ENCODE measurements at places on chromosomes 5 and 9. TPM values are rescaled to one million over a fixed set of nuclear protein-coding genes. Genes with fewer than 3 reads are reported as not detected.
A peak's percentile ranks its signal among the peaks of the same experiment; 100 is the strongest.

LTC4S gene
- not detected for total RNA-seq

GRCh38 chr5:65801352-65801783 is 79.4 kb downstream of the NLN start:
- peaks cover 47% of the 10 kb centered on the region for H3K36me3 ChIP-seq
- peaks cover 27% of the 10 kb centered on the region for H3K4me1 ChIP-seq
- no peak overlapping the region for H3K27ac ChIP-seq

- DNase-seq, result peak; percentile 5
- H3K27ac ChIP-seq, result no peak overlapping the region
- peaks cover 14% of the 10 kb centered on the region for H3K27me3 ChIP-seq
- H3K36me3 ChIP-seq, result no peaks in the 10 kb centered on the region
These were observed 226.3 kb downstream of the SMARCA2 start for GRCh38 chr9:2241461-2241835.

STPG3 gene
- total RNA-seq, result not detected

- H3K27ac ChIP-seq, result no peak overlapping the region
- H3K36me3 ChIP-seq, result no peaks in the 10 kb centered on the region
- H3K27me3 ChIP-seq, result peaks cover 13% of the 10 kb centered on the region
- H3K4me3 ChIP-seq, result no peak overlapping the region
- no peaks in the 10 kb centered on the region for H3K4me1 ChIP-seq
These were observed 13.7 kb upstream of the CARTPT start for GRCh38 chr5:71705421-71705820.

DMRT3 gene
- not detected for total RNA-seq

- peaks cover 52% of the 10 kb centered on the region for H3K27me3 ChIP-seq
- peak; percentile 31 for DNase-seq
- no peak overlapping the region for H3K27ac ChIP-seq
- no peak overlapping the region for H3K4me3 ChIP-seq
These were observed 33.7 kb downstream of the LHX2 start for GRCh38 chr9:124045076-124045829.

DNA sequence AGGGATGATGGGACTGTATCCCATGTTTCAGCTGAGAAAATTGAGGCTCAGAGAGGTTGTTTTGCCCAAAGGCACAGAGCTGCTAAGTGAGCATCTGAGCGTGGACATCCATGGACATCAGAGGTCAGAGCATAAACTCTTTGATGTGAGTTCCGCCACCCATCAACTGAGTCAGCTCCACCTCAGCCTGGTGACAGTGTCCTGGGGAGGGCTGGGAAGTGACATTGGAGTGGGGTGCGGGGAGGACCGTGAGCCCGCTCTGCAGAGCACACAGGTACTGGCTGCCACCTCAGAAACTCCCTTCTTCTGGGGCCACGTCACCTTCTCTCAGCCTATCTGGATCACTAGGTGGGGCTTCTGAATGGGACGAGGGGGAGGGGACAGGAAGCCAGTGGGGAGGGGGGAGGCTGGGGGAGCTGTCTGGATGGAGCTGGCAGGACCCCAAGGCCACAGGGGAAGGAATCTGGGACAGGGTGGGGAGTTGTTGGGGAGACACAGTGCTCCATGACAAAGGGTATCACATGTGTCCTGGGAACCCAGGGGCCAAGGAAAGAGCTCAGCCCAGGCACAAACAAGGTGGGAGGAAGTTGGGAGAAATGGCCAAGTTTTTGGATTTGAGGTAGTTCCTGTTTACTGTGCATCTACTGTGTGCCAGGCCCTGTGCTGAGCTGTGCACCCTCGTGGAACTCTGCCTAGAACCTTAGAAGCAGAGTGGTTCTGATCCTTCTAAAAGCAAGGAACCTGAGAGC is 2.5 kb downstream of the LAMC3 start:
- H3K36me3 ChIP-seq, result no peaks in the 10 kb centered on the region
- peaks cover 25% of the 10 kb centered on the region for H3K27me3 ChIP-seq
- no peak overlapping the region for H3K4me3 ChIP-seq

NAIP gene
- 4.9 TPM for total RNA-seq

- H3K4me3 ChIP-seq, result no peak overlapping the region
- peaks cover 50% of the 10 kb centered on the region for H3K36me3 ChIP-seq
- DNase-seq, result peak; percentile 16
- no peaks in the 10 kb centered on the region for H3K27me3 ChIP-seq
These were observed 25.5 kb downstream of the DDX31 start for GRCh38 chr9:132644251-132644650.

GRCh38 chr9:131606896-131607567 is 61.7 kb downstream of the PRRT1B start:
- H3K36me3 ChIP-seq, result peaks cover 12% of the 10 kb centered on the region
- H3K4me1 ChIP-seq, result no peaks in the 10 kb centered on the region
- no peak overlapping the region for H3K4me3 ChIP-seq
- DNase-seq, result no peak
- no peaks in the 10 kb centered on the region for H3K27me3 ChIP-seq

- no peaks in the 10 kb centered on the region for H3K36me3 ChIP-seq
- H3K27me3 ChIP-seq, result no peaks in the 10 kb centered on the region
- no peak for DNase-seq
- H3K4me3 ChIP-seq, result no peak overlapping the region
These were observed 1380.1 kb upstream of the NUDT12 start for GRCh38 chr5:104942735-104943134.

PCDHGA7 gene
- total RNA-seq, result not detected
